ENCODE measurements at places on chromosomes 11 and 22. TPM values are rescaled to one million over a fixed set of nuclear protein-coding genes. Genes with fewer than 3 reads are reported as not detected.

Gene RASD2
- 3.4 TPM for total RNA-seq

Gene SMIM35
- total RNA-seq, result not detected

Gene TH
- total RNA-seq, result not detected

GRCh38 chr11:8773916-8774539 lies 91.4 kb downstream of the RPL27A start:
- H3K4me1 ChIP-seq, result peaks cover 16% of the 10 kb centered on the region
- no peak overlapping the region for H3K27ac ChIP-seq
- no peak overlapping the region for H3K4me3 ChIP-seq
- H3K27me3 ChIP-seq, result no peaks in the 10 kb centered on the region

DNA sequence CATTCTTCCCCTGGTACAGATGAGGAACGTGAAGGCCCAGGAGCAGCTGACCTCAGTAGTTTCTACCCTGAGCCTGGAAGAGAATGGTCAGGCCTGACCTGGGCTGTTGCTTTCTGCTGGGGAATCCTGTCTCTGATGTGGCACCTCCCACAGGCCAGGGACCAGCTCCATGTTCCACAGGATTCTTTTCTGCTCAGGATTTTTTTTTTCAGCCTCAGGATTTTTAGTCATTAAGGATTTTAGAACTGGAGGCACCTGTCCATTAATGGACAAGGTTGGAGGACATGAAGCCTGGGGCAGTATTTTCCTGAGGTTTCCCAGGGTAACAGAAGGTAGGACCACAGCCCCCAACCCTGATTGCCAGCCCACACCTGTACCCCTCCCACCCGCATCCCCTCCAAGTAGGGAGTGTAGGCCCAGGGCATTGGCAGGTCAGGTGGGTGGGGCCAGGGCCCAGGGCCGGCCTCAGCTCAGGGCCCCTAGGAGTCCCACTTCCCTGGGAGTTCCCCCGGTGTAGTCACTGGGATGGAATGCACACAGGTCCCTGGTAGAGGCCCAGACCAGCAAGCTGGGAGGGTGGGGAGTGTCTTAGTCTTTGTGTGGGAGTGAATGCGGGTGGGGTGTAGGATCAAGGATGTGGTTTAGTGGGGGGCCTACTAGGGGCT lies 16.1 kb downstream of the BIK start:
- no peak overlapping the region for H3K4me3 ChIP-seq
- peaks cover 3% of the 10 kb centered on the region for H3K4me1 ChIP-seq
- H3K36me3 ChIP-seq, result peaks cover 4% of the 10 kb centered on the region
- no peaks in the 10 kb centered on the region for H3K27me3 ChIP-seq
- DNase-seq, result no peak

DNA sequence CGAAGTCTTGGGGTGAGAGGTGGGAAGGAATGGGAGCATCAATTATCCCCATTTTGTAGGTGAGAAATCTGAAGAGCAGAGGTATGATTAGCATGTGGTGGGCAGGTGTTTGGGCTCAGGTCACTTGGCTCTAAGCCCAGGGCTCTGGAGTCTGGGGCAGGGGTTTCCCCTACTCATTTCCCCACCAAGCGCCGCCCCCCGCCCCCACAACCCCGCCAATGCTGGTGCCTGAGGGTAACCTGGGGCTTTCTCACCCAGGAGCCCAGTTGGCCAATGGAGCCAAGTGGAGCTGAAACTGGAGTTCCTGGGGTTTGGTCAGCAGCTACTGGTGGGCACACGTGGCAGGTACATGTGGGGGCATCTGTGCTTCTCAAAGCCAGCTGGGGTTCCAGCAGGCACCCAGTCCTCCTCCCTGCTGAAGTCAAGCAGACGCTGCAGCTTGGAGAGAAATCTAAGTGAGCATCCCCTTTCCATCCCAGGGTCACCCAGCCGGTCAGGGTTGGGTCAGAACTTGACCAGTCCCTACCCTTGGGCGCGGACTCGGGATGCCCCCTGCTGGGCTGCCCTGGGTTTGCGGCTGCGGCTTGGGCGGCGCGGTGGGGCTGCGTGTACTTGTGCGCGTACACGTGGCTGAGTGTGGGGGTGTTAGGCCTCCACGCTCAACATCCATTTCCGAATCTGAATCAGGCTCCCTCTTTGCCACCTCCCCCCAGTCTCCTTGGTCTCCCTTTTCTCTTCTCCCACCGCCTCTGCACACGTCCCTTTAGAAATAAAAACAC lies 1.7 kb upstream of the CHRM1 start:
- H3K4me1 ChIP-seq, result peaks cover 21% of the 10 kb centered on the region
- H3K36me3 ChIP-seq, result no peaks in the 10 kb centered on the region
- peaks cover 62% of the 10 kb centered on the region for H3K27me3 ChIP-seq
- H3K4me3 ChIP-seq, result no peak overlapping the region

DNA sequence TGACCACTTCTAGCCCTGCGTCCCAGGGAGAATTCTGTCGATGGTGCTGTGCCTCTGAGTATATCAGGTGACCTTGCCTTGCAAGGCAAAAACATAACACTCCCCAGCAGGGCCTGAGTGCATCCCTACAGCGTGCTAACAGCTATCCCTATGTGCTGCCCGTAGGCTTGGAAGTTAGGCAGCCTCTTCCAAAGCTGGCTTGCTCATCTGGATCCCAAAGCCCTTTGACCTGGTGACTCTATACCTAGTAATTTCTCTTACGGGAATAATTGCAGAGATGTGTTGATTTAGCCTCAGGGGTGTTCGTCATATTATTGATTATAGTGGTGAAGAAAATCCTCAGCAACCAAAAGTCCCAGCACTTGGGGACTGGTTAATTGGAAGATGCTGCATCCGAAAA lies 32.6 kb upstream of the CRYBB3 start:
- H3K27me3 ChIP-seq, result no peaks in the 10 kb centered on the region
- H3K36me3 ChIP-seq, result peaks cover 12% of the 10 kb centered on the region
- H3K4me3 ChIP-seq, result no peak overlapping the region
- H3K4me1 ChIP-seq, result no peaks in the 10 kb centered on the region

GRCh38 chr11:126527651-126528050 lies 172.2 kb downstream of the ST3GAL4 start:
- H3K27me3 ChIP-seq, result peaks cover 10% of the 10 kb centered on the region
- no peak overlapping the region for H3K4me3 ChIP-seq
- H3K36me3 ChIP-seq, result no peaks in the 10 kb centered on the region
- no peak for DNase-seq

DNA sequence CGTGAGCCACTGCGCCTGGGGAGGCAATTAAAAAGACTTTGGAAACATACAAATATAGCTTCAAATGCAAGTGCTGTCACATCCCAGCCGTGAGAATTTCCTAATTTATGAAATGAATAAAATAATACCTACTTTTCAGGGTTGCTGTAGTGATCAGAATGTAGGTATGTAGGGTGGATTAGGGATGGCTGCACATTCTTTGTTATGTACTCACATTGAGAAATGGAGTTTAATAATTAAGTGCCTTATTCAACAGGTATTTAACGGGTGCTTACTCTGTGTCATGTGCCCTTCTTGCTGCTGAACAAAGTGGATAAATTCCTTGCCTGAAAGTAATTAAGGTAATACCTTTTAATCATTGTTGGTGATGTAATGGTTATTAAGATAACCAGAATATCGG lies 37.0 kb downstream of the MMP7 start:
- no peak overlapping the region for H3K4me3 ChIP-seq
- H3K27me3 ChIP-seq, result peaks cover 3% of the 10 kb centered on the region

DNA sequence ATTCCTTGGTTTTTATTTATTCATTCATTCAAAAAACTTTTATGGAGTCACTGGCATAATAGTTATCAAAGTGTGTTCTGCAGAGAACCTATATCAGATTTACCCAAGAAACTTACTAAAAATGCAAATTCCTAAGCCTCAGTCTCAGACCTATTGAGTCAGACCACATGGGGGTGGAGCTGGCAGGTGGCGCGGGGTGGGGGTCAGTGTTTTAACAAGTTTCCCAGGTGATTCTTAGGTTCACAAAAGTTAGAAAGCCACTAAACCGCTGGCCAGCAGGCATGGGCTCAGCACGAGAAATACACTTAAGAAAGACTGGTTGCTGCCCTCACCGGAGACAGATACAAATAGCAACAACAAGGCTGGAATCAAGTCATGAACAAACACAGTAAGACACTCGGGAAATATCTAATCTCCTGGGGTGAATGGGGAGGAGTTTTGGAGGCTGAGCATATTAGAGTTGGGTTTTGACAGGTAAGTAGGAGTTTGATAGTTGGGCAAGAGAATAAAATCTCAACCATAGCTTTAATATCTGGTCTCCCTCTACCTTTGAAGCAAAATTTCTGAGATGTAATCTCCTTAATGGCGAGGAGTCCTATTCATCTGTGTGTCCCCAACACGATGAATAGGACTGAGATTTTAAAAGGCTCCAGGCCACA lies 167.5 kb upstream of the NECTIN1 start:
- no peak for DNase-seq
- H3K27me3 ChIP-seq, result no peaks in the 10 kb centered on the region
- H3K36me3 ChIP-seq, result no peaks in the 10 kb centered on the region
- H3K4me3 ChIP-seq, result no peak overlapping the region
- no peak overlapping the region for H3K27ac ChIP-seq
